Activated T-helper 1 cell treated with anti-CD3 and anti-CD28 coated beads, Interleukin-2, amount 50 U/mL, for 16 hours (primary cell): ENCODE measurements at places on chromosomes 4 and X.

- DNase-seq, result no peak
These were observed 1.8 kb upstream of the EXOSC9 start for GRCh38 chr4:121799208-121799823.

DNA sequence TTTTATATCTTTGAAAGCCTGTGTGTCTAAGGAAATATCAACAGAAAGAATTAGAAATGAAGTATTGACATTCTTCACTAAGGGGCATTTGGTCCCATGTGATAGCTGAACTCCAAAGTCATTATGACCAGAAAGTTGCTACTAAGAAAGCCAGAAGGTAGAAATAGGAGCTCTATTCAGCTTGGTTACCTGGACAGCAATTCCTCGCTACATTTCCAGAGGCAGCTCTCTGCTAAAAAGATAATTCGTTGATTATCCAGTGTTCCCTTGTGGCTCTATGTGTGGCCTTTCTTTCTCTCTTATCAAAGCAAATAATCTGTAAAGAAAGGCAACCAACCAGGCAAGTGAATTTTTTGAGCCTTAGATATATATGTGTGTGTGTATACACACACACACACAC lies 341.3 kb downstream of the ADGRL3 start:
- no peak for DNase-seq

DNA sequence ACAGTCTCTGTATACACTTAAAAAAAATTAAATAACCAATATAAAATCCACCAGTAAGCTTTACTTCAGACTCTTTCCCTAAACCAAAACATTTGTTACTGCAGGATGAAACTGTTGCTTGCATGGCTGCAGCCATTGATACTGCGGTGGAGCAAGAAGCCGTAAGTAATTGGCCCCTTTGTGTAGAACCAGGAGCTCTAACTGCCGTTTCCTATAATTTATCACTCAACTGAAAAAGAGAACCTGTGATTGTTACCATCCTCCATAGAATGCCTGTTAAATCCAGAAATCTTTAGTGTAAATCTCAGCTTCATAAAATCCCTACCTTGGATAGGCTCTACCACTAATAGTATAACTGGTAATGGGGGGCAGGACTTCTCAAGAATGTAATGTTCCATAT lies 62.6 kb downstream of the KIF4A start:
- DNase-seq, result no peak

DNA sequence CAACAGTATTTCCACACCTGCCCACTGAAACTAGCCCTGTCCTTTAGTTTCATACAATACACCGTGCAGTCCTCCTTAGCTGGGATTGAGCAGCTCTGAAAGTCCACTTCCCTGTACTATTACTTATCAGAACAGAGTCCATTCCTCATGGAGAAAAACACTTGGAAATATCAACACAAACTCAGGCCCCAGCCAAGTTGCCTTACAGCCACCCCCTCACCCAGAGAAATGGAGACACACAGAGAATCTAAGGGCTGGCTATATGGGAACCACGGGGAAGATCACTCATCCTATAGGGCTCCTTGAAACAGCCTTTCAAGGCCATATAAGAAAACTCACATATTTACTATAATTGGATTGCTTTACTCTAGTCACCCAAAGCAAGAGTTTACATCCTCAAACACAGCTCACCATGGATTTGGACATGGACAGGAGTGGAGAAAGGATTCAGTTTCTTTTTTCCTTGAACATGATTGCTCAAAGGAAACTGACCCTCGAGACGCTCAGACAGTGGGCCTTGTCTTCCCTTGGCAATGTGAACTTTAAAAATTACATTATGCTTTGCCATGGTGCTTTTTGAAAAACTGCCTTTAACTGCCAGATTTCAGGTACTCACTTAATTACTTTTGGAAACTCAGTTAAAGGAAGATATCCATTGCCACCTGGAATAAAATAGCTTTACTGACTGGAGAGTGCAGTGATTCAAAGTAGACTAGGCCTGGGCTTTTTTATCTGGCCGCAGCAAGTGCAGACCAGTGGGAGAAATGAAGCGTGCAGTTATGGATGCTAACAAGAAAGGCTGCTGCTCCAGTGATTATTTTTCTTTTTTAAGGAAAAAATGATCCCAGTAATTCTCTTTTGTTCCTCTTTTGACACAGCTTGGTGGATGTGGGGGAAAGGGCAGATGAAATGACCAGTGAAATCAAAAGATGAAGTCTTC lies 1.6 kb downstream of the SCARB2 start:
- DNase-seq, result no peak
